NCI-H526 (cell line): ENCODE measurements at places on chromosomes 13 and 19.

GRCh38 chr13:114219392-114219791, 15.3 kb upstream of the CDC16 start:
- DNase-seq: no peak

GRCh38 chr13:41812851-41813250, 148.1 kb downstream of the VWA8 start:
- peak; percentile 11 for DNase-seq

DNA sequence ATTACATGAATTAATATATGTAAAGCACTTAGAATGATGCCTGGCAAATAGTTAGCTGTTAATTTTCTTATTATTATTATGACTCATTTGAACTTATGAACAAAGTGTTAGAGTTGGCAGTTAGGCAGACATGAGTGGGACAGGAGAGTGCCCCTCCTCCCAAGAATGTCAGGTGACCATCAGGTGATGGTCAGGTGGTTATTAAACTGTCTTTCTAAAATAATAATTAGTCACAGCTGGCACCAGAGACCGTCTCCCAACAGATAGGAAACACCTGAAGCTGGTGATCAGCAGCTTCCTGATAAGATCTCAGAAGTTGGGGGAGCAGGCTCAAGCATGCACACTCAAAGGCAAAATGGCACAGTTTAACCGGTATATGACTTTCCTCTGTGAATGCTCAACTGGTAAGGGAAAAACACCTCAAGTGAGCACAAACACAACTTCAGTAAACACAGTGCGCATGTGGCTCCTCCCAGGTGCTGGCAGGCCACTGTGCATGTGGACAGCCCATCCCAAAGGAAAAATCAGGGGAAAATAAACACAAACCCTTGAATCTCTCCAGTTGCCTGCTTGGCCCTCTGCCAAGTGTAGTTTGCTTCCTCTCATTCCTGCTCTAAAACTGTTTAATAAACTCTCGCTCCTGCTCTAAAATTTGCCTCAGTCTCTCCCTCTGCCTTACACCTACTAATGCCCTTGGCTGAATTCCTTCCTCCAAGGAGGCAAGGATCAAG, 54.0 kb downstream of the FLT1 start:
- DNase-seq: no peak

DNA sequence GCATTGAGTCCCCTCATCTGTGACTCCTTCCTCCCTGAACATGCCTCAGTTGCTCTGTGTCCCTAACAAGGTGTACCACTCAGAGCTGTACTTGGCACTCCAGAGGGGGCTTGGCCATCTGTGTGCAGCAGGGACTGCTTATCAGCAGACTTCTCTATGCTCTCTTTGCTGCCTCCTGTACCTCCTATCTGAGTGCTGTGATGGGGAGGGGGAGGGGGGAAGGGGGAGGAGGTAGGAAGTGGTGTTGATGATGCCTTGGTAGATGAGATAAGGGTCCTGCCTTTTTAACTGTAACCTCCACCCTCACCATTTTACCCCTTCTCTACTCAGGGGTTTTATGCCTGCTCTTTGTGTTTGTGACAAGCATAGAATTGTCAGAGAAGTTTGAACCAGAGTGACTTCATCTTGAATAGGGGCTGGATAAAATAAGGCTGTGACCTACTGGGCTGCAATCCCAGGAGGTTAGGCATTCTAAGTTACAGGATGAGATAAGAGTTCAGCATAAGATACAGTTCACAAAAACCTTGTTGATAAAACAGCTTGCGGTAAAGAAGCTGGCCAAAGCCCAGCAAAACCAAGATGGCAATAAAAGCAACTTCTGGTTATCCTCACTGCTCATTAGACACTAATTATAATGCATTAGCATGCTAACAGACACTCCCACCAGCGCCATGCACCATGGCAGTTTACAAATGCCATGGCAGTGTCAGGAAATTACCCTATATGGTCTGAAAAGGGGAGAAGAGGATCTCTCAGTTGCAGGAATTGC, 13.2 kb downstream of the PCDH8 start:
- DNase-seq: no peak

DNA sequence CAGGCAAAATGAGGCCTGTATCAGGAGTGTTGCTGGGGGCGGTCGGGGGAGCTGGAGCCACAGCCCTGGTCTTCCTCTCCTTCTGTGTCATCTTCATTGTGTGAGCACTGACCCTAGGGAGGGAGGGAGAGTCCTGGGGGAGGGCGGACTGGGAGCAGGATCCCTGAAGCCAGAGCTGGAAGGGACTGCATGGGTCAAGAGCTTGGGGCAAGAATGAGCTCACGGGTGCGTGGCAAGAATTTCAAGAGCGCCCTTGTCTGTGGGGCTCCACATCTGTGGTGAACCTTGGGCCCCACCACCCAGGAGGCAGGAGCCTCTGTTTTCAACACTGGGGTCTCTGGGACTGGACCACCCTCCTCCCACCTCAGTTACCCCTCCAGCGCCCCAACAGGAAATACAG, 4.7 kb downstream of the SIGLEC7 start:
- DNase-seq: no peak

- DNase-seq: no peak
Measured at GRCh38 chr13:39599012-39599411, 4.0 kb downstream of the LHFPL6 start.

DNA sequence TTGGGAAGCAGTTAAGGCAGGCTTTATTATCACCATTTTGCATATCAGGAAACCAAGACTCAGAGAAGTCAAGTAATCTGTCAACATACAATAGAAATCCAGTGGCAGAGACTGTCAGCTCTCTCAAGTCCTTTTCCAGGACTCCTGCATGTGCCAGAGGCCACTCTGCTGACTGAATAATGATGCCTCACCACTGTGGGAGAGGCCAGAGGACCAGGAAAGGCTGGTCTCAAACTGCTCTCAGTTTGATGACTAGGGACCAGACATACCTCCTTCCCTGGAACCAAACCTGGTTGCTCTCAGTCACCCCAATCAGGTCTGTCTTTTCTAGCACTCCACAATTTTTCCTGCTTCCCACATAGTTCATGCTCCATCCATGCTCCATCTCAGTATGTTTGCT, 8.0 kb downstream of the RNASEH2B start:
- DNase-seq: no peak

- DNase-seq: peak; percentile 66
Measured at GRCh38 chr13:27151798-27152599, 19.6 kb downstream of the USP12 start.

GRCh38 chr19:3338541-3339181, 27.7 kb upstream of the NFIC start:
- DNase-seq: no peak

DNA sequence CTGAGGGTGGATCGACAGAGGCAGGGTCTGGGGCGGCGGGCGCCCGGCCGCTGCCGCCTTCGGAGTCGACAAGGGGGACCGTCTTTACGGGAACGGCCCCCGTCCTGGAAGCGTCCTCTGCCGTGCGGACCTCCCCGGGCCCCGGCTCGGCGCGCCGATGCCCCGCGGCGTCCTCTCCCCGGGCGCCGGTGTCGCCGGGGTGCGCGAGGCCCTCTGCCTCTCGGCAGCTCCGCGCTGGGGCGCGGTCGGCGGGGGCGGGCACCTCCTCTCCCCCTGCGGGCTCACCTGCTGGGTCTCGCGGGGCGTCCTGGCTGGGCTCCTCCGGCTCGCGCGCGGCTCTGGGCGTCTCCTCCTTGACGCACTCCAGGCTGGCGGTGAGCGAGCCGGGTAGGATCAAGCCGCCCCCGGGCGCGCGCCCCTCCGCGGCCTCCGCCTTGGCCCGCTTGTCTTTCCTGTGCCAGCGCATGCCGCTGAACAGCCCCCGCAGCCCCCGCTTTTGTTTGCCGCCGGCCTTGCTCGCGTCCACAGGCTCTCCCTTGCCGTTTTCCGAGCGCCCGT, 1.5 kb downstream of the AMER2 start:
- DNase-seq: no peak

- no peak for DNase-seq
Measured at GRCh38 chr19:35785339-35785627, 9.9 kb downstream of the ARHGAP33 start.

DNA sequence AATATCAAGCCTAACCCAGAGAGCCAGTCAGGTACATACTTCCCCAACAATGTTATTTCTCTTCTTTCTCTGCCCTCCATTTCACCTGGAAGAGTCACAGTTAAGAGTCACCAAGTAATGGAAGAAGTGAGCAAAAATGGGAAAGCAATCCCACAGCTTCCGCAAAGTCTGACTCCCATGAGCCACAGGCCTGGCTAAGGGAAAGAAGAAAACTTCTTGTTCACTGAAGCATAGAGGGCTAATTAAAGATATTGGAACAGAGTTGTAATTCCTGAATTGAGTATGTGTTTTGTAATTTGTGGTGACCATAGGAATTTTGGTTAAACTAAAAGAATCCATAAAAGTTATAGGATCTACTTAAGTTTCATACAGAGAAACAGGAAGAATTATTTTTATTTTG, 830.9 kb upstream of the PCDH20 start:
- DNase-seq: no peak

DNA sequence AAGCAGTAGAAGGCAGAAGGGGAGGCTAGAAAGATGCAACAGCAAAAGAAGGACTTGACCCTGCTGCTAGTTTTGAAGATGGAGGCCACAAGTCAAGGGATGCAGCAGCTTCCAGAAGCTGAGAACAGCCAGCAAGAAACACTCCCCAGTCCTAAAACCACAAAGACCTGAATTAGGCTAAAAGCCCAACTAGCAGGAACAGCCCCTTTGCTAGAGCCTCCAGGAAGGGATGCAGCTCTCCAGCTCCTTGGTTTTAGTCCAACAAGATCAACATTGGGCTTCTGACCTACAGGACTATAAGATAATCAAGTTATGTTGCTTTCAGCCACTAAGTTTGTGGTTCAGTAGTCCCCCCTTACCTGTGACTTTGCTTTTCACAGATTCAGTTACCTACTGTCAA, 10.5 kb upstream of the LATS2 start:
- no peak for DNase-seq

DNA sequence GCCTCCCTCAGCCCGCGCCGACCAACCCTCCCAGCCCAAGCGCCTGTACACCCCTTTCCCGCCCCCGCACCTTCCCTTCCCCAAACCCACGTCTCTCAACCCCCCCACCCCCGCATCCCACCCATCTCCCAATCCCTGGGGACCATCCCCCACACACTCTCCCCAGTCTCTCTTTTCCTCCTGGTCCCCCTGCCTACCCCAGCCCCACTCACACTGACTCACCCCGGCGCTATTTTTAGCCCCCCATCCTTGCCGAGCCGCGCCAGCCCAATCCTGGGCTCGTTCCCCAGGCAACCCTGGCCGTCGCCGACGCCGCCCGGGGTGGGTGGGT, 11.7 kb downstream of the CIC start:
- DNase-seq: no peak

DNA sequence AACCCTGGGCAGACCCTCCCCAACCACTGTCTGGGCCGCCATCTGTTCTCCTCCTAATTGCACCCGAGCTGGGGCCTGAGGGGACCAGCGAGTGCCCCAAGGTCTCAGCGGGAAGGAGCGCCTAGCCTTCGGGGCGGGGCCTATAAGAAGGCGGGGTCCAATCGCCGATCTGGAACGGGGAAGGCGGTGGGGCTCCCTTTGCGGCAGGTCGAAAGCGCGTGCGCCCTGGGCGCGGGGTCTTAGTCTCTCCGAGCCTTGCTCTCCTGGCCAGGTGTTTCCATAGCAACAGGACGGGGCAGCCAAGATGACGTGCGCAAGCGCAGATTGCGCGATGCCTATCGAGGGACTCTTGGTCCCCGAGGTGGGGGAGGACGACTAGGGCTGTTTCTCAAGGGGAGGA, 2.8 kb downstream of the MAST1 start:
- DNase-seq: no peak

- no peak for DNase-seq
Measured at GRCh38 chr19:49858088-49858985, 7.4 kb downstream of the PTOV1 start.

DNA sequence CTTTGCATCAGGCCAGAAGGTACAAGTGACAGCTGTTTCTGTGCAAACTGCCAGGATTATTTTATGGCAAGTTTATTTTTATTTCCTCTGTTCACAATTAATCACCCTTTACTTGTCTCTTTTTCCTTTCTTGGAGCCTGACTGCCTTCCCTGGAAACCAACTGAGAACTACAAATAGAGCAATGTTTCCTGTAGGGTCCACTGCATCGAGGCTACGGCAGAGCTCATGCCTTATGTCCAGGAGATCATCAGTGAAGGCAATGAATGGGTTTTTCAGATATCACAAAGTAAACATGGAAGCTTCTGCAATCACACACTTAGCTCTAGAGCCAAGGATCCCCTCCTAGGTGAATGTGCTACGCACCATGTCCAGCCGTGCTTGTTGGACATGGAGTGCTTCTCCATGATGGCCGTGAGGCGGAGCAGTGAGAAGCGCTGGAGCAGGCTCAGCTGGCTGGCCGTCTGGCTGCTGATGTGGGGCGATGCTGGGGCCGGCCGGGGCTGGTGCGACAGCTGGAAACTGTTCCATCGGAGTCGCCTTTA, 110.9 kb downstream of the KL start:
- no peak for DNase-seq

GRCh38 chr19:46704379-46705076, 12.4 kb downstream of the PRKD2 start:
- DNase-seq: no peak

- no peak for DNase-seq
Measured at GRCh38 chr13:40770609-40770933, 419 bp downstream of the MRPS31 start.

DNA sequence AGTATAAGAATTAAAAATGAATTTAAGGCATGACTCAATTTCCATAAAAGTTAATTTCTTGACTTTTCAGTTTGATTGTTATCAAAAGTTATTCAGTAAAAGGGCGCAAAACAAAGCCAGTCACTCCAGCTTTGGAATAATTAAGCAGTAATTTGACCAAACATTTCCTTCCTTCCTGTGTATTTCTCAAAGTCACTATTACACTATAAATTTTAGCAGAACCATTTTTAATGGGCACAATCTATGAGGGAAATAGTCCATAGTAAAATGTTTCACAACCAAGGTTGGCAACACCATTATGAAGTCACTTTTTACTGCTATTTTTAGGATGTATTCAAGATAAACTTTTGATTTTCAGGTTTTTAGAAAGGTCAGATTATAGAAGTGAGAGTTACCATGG, 91.0 kb downstream of the DACH1 start:
- DNase-seq: no peak

DNA sequence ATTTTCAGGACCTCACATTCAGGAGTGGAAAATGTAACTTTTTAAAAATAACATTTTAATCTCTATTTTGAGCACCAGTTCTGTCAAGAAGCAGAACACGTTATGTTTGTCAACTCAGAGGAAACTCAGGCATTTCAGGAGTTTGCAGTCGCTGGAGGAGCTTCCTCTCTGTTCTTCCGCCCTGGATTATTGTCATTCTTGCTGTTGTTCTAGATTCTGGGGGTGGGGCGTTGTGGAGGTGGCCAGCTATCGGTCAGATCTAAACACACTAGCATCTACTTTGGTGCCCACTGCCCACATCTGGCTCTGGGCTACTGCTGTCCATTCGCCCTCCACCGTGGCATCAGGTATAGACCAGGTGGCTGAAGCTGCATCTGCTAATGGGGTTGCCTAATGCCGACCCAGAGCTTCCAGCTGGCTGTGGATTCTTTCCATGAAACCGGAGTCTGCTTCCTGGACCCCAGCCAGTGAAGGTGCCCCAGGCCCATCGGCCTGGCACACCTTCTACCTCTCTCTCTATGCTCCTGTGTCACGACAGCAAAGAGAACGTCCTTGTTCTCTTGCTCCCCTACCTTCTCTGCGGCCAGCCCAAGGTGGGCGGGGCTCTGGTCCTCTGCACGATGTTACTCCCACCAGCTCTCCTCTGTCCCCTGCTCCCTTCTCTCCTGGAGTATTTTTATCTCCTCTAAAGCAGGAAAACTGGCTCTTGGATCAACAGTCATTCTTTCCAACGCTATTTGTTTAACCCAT, 36.7 kb upstream of the DGKH start:
- peak; percentile 35 for DNase-seq

GRCh38 chr13:98443329-98443728, 133.6 kb downstream of the STK24 start:
- no peak for DNase-seq
